DMS79 (cell line): ENCODE measurements at places on chromosomes 5 and 9.

DNA sequence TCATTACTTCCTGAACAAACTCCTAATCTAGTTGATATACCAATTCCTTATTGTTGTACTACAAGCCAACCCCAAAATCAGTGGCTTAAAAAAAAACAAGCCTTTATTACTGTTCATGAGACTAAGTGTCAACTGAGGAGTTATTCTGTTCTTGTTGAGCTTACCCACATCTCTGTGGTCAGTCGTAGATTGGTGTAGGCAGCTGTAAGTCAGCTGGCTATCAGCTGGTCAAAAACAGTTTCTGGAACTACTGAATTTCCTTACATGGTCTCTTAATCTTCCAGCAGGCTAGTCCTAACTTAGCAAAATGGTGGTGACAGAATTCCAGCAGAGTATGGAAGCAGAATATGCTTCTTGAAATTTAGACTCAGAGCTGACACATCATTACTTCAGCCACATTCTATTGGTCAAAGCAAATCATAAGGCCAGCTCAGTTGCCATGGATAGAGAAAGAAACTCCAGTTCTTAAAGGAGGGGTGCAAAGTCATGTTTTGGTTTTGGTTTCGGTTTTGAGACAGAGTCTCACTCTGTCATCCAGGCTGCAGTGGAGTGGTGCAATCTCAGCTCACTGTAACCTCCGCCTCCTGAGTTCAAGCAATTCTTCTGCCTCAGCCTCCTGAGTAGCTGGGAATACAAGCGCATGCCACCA lies 386.1 kb upstream of the MPDZ start:
- DNase-seq = no peak

DNA sequence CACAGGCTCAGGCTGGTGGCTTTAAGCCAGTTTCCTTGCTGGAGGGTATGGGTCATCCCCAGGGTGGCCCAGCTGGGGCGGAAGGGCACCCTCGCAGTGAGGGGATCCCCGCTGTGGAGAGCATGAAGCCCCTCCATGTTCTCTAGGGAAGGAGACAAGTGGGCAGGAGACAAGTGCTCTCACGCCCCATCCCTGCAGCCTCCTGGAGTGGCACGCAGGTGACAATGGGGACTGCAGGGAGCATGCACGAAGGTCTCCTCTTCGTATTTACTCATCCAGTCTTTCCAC lies 83.3 kb downstream of the GTF3C4 start:
- no peak for DNase-seq

GRCh38 chr5:120678279-120678678 lies 214.2 kb downstream of the PRR16 start:
- no peak for DNase-seq

DNA sequence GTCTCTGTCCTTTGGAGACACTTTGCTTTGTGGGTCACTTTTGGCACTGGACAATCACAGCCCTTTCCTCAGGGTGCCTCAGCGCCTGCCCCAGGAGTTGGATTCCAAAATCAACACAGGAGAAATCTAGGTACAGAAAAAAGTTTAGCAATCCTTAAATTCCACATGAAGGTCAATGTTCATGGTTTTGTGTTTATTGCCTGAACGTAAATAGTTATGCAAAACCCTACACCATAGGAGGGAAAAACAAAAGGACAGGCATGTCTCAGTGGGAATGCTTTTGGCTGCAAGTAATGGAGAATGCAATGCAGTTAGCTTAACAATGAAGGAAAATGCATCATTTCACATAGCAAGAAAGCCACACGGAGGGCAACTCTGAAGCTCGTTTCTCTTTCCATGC lies 6.5 kb upstream of the HMCN2 start:
- no peak for DNase-seq

GRCh38 chr5:60325870-60326269 lies 374.1 kb downstream of the DEPDC1B start:
- DNase-seq = no peak

DNA sequence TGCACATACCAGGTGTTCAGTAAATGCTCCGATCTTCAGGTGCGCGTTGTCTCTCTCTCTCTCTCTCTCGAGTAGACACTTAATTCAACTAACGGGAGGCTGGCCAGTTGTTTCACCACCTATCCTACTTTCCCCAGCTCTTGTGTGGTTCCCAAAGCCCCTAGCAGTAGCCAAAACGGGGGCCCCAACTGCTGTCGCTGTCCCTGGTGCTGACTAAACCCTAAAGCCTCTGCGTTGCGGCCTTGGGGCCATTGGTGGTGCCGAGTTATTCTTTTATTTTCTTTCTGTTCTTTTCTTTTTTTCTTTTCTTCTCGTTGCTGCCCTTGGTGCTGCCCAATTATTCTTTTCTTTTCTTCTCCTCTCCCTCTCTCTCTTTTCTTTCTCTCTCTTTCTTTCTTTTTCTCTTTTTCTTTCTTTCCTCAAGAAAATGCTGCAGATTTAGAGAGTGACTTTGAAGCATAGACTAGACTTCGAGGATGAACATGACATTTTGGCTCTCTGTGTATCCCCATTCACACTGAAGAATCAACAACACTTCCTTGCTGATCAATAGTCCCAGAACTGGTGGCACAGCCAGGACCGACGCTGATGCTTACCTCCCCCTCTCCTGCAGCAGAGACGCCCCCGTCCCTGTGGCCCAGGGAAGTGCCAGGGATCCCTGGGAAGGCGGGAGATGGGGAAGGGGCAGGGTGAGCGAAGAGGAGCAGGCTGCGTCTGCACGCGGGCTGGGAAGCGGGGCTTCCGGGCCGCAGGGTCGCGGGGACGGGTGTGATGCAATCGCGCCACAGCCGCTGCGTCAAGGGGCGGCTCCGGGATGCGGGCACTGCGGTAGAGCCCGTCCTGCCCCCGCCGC lies at the start of gene FBLL1:
TSS of gene FBLL1 (plus strand) at position 785 of the 853 bp plus-strand sequence. CDS start 200 bp downstream, outside the sequence.
- no peak for DNase-seq

DNA sequence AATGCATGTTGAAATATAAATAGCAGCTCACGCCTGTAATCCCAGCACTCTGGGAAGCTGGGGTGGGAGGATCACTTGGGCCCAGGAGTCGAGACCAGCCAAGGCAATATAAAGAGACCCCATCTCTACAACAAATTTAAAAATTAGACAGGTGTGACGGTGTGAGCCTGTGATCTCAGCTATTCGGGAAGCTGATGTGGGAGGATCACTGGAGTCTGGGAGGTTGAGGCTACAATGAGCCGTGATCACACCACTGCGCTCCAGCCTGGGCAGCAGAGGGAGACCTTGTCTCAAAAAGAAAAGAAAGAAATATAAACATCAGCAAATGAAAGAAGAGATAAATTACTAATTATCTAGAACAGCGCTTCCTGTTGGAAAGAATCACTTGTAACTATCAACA lies 105.0 kb downstream of the MAPKAP1 start:
- no peak for DNase-seq

DNA sequence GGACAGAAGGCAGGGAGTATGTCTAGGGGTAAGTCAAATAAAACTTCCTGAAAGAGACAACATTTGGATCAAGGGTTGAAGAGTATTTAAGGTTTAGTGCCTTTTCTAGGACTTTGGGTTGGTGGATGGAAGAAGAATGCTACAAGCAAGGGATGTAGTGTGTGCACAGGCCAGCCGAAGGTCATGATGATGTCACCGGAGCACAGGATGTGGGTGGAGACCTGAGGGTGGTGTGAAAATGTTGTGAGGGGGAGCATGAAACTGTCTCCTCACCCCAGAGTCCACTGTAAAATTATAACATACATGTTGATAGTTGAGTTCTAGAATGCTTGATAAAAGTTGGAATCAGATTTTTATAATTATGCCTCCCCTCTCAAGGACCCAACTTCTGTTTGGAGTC lies 553.3 kb upstream of the SGCD start:
- DNase-seq = no peak

DNA sequence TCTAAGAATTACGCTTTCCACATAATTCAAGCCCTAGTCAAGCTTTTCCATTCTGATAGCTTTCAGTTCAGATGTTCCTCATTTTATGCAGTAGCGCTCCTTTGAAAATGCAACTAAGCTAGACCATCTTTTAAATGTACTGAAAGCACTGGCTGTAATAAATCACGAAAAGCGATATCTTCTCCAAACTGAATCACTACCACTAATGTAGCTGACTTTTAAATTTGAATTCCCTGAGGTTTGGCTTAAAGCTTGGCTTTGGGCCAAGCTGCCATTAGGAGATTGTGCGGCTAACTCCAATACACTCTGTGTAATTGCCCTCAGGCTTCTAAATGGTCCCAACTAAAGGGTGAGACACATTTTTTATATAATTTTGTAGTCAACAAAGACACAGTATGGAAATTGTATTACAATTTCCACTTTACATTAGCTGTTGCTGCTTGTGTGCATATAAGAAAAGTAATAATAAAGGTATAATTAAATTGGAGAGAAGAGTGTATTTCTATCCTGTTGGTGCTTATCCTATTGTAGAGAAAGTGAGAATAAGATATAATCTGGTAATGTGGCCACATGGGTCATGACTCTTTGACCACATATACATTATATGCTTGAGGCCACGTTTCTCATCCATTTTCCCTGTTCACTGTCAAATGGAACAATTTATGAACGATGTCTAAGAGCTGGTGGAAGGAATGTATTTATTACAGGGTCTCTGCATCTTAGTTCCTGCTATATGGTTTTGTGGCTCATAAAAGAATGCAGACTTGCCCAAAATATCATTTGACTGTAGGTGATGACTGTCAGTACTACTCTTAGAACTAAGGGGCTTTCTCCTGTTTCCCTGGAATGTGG lies 118.7 kb upstream of the TAF11L2 start:
- DNase-seq = no peak

- DNase-seq = no peak
Measured at GRCh38 chr9:120890320-120891244, 13.6 kb upstream of the PHF19 start.

DNA sequence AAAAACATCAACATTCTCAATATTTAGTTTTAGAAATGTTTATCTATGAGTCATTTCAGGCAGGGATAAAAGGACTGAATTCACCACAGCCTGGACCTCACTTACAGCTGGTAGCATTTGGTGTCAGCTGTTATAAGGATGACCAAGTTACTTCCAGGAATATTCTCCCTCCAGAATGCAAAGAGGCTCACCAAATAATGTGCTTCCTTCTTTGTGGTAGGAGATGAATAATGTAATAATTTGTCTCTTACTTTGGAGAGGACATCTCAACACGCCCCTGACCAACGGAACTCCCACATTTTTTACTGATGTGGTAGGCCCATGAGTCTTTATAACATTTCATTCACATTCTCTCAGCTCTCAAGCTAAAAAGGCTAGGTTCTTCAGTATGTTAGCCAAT lies 825.9 kb upstream of the GRAMD2B start:
- no peak for DNase-seq

GRCh38 chr9:655875-656274 lies 185.6 kb upstream of the DMRT1 start:
- no peak for DNase-seq

DNA sequence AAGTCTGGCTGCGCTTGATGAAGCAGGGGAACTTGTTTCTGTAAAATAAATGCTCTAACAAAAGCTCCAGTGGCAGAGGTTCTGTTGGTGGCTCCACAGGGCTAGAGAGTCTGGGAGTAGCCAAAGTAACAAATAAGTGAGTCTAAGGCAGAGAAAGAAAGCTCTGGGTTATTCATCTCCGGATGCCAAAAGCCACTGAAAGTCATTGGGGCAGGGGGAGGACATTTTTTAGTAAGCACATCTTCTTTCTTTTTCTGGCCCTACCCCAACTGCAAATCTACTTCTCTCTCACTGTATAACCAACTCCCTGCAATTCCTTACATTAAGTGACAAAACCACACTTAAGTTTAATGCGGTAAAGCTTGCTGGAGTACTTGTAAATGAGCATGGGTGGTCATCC lies 141.6 kb downstream of the INSYN2B start:
- DNase-seq = no peak

GRCh38 chr9:121581786-121582600 lies 69.4 kb upstream of the DAB2IP start:
- no peak for DNase-seq
